ENCODE measurements at places on chromosomes 7 and 10. TPM values are rescaled to one million over a fixed set of nuclear protein-coding genes. Genes with fewer than 3 reads are reported as not detected.

Gene SLC39A12
- total RNA-seq: 2.5 TPM

Gene CHPF2
- 24.4 TPM for total RNA-seq

Gene ADAM12
- 3.4 TPM for total RNA-seq

Gene ELAPOR2
- 42.3 TPM for total RNA-seq

Gene TMEM254
- 10.6 TPM for total RNA-seq

Gene GNGT1
- not detected for total RNA-seq

Gene PPP1R17
- total RNA-seq: 5.0 TPM
